ENCODE measurements at places on chromosomes 16 and 17.

GRCh38 chr17:65166787-65167186 is 29.6 kb downstream of the RGS9 start:
- DNase-seq = no peak

DNA sequence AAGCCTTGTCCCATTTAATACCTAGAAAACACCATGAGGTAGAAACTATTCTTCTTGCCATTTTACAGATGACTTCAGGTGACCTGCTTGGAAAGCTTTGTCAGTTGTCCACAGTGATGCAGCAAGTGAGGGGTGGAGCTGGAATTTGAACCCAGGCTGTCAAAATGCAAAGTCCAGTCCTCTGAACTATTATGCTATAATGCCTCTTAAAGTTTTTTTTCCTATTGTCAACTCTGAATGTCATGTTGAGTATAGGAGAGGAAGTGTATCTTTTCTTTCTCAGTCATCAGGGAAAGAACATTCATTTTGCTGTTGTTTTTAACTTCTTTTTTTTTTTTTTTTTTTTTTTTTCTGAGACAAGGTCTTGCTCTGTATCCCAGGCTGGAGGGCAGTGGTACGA is 525.6 kb downstream of the XYLT1 start:
- no peak for DNase-seq

- no peak for DNase-seq
These were observed 13.4 kb downstream of the TBX2 start for GRCh38 chr17:61412860-61413660.

GRCh38 chr16:68739964-68740627 is 3.0 kb downstream of the CDH1 start:
- DNase-seq = no peak

DNA sequence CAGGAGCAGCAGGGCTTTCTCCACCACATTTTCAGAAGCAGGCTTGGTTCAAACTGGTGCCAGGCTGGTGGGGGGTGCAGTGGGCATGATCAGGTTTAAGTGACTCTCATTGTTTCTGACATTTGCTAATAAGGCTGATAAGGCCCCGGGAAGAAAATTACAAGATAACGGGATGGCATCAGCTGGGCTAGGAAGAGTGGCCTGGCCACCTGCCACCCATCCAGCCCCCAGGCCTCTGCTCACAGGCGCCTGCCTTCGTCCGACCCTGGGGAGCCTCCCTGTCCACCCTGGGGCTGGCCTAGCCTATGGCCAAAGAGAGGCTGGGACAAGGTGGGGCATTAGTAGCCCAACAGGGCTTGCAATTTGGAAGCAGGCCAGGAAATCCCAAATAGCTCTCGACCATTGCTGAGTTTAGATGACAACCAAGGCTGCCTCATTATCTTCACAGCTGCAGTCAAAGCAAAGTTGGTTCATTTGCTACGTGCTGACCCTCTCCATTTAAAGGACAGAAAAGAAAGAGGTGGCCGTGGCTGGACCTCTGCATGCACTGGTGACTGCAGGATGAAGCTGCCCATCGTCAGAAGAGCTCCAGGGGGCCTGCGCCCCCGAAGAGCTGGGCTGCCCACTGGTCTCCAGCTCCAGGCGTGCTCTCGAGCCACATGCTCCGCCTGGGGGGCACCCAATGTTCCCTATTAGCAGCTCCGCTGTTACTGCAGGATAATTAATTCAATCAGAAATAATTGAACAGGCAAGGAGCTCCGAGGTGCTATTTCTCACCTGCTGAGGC is 44.9 kb downstream of the PEMT start:
- no peak for DNase-seq

DNA sequence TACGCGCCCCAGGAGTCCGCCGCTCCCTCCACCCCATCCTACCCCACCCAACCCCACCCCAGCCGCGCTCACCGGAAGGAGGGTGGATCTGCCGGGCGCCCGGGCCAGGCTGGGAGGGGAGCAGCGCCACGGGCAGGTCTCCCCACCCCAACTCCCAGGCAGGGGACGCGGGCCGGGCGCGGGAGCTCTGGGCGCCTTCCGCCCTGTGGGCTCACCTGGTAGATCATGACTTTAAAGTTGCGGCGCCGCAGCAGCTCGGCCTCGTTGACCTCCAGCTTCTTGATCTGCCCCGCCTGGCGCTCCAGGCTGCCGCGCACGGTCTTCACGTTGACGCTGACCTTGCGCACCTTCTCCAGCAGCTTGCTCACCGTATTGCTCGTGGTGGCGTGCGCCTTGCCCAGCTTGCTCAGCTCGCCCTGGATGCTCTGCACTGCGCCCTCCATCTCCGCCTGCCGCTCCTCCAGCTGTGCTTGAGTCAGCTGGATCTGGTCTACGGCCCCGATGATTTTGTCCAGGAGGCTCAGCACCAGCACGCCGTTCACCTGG is 571 bp downstream of the CAVIN1 start:
- DNase-seq = no peak

DNA sequence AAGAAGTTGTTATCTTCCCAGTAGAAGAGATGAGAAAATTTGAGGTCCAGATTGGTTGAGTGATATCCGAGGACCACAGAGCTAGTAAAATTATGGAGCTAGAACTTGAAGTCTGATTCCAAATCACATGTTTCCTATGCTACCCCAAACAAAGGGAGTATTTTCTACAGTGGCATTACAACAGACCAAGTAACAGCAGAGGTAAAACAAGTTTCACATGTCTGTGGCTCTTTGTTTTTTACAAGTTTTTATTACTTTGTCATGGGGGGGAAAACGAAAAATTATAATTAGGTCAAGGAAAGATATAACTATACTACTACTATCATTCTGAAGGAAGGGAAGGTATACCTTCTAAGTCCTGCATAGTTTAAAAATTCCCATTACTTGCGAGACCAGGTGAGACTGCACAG is 49.4 kb downstream of the KANSL1 start:
- no peak for DNase-seq

- no peak for DNase-seq
These were observed 12.0 kb downstream of the ARL4D start for GRCh38 chr17:43410557-43411368.

DNA sequence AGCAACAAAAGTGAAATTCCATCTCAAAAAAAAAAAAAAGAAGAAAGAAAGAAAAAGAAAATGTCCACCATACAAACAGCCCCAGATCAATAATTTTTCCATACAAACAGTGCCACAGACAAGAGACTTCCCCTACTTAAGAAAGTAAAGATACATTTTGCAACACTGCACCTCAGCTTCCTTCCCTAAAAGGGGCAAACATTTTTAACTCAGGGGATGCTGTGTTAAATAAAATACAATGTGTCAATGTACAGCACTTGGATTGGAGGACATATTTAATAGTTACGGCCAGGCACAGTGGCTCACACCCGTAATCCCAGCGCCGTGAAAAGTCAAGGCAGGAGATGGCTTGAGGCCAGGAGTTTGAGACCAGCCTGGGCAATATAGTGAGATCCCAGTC is 22.3 kb downstream of the MYH11 start:
- no peak for DNase-seq
